ENCODE measurements at places on chromosomes 11 and 22. TPM values are rescaled to one million over a fixed set of nuclear protein-coding genes. Genes with fewer than 3 reads are reported as not detected.
A peak's percentile ranks its signal among the peaks of the same experiment; 100 is the strongest.

NEFH gene
- total RNA-seq: 0.12 TPM

MAPK11 gene
- total RNA-seq: 1.8 TPM

C11orf87 gene
- total RNA-seq: not detected

OR51T1 gene
- total RNA-seq: not detected

TTC38 gene
- 28.1 TPM for total RNA-seq

PKDREJ gene
- not detected for total RNA-seq

APLNR gene
- total RNA-seq: 6.9 TPM

RDX gene
- total RNA-seq: 47.6 TPM

WNT11 gene
- total RNA-seq: 9.3 TPM

GRCh38 chr11:9772218-9772617 lies 108.3 kb downstream of the SWAP70 start:
- no peak overlapping the region for H3K4me3 ChIP-seq
- DNase-seq: no peak
- no peaks in the 10 kb centered on the region for H3K27me3 ChIP-seq

DNA sequence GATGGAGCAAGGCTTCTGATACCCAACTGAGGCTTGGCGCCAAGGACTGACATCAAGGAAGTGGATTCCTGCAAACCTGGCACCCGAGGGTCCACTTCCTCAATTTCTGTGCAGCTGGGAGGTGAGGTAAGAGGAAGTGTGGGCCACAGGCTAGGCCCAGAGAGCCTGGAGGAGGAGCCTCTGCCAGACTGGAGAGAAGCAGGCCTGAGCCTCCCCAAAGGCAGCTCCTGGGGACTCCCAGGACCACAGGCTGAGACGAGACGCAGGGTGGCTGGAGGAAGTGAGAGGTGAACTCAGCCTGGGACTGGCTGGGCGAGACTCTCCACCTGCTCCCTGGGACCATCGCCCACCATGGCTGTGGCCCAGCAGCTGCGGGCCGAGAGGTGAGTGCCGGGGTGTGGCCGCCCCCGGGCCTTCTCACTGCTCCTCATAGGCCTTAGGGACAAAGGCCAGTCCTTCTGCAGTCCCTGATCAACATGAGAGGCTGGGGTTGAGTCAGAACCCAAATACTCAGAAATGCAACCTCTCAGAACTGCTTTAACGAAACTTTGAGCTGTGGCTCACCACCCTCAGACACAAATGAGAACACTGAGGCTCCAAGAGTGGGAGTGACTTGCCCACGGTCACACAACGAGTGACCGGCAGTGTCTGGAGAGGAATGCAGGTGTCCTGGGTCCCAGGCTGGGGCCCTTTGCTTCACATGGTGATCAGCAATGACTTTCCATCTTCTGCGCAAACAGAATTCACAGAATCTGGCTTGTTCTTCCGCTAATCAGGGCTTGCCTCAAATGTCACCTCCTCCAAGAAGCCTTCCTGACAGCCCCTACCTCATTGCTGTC lies at the start of gene NCF4:
NCF4 (plus strand) TSS at position 186 of the 839 bp plus-strand sequence; CDS start at position 352, 166 bp downstream.
- H3K4me3 ChIP-seq: peak within 1 kb of the TSS; percentile 8
- H3K27me3 ChIP-seq: no peaks in the 10 kb centered on the region
- H3K27ac ChIP-seq: peak within 1 kb of the TSS; percentile 5
- H3K36me3 ChIP-seq: no peaks in the 10 kb centered on the region
- no peak for DNase-seq

- peak overlapping the region; percentile 56 for H3K27ac ChIP-seq
- DNase-seq: no peak
- H3K4me3 ChIP-seq: no peak overlapping the region
Measured at GRCh38 chr22:19098157-19098556, 24.1 kb downstream of the DGCR2 start.

GRCh38 chr22:20090730-20091240 lies 10.7 kb downstream of the DGCR8 start:
- H3K27me3 ChIP-seq: no peaks in the 10 kb centered on the region
- no peak overlapping the region for H3K27ac ChIP-seq
- no peak overlapping the region for H3K4me3 ChIP-seq

DNA sequence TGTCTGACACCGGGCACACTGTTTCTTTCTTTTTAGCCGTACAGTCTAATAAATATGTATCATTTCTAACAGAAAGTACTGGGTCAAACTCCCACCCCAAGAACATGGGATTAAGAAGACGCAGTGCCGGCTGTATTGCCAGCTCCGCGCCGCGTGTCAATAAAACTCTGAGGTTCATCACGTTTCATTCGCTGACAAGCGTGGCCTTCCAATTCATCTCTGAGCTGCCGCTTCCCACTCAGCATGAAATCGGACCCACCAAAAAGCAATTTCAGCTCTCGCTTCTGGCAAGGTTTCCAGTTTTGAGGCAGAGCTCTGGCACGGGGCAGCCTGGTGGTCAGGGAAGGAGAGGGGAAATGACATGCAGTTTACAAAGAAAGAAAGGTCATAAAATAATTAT lies 819.8 kb downstream of the OPCML start:
- DNase-seq: no peak
- H3K27me3 ChIP-seq: no peaks in the 10 kb centered on the region

DNA sequence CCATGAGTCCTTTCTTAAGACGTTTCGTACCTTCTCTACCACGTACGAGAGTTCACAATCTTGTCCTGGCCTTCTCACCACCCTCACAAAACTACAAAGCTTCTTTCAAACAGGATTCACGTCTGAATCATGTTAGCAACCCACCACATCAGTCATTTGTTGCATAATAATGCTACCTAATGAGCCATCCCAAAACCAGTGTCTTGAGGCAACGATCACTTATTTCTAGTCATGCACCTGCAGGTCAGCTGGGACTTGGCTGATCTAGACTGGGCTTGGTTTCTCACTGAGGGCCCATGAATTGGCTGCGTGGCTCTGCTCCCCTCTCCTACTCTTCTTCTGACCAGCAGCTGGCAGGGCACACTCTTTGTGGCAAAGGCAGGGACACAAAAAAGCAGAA lies 28.3 kb downstream of the LARGE1 start:
- no peaks in the 10 kb centered on the region for H3K36me3 ChIP-seq
- H3K27ac ChIP-seq: no peak overlapping the region
- H3K4me3 ChIP-seq: no peak overlapping the region
- H3K27me3 ChIP-seq: no peaks in the 10 kb centered on the region
- DNase-seq: no peak

DNA sequence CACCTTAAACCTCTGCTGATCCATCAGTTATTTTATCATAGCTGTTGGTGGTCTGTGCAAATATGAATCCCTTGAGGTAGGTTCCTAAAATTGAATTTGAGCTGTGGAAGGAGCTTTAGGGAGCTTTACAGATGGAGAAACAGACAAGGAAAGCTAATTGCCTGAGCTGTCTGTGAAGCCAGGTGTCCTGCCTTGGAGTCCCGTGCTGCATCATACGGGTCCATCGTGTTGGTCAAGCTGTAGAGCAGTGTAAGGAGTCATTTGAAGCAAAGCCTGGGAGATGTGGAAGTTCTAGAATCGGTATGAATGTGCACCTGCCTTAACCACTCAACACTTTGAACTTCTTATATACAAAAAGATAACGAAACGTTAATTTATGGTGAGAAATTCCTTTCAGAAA lies 1.0 kb downstream of the POLA2 start:
- no peaks in the 10 kb centered on the region for H3K27me3 ChIP-seq
- no peak for DNase-seq
- H3K4me1 ChIP-seq: no peaks in the 10 kb centered on the region
- no peaks in the 10 kb centered on the region for H3K36me3 ChIP-seq

- peaks cover 26% of the 10 kb centered on the region for H3K4me1 ChIP-seq
- H3K27me3 ChIP-seq: no peaks in the 10 kb centered on the region
- H3K4me3 ChIP-seq: no peak within 1 kb of the TSS
- peak; percentile 61 for DNase-seq
- H3K36me3 ChIP-seq: no peaks in the 10 kb centered on the region
Measured at GRCh38 chr11:117290809-117291396, at the start of gene BACE1-AS. Gene BACE1-AS (plus strand): TSS chr11:117291346.

DNA sequence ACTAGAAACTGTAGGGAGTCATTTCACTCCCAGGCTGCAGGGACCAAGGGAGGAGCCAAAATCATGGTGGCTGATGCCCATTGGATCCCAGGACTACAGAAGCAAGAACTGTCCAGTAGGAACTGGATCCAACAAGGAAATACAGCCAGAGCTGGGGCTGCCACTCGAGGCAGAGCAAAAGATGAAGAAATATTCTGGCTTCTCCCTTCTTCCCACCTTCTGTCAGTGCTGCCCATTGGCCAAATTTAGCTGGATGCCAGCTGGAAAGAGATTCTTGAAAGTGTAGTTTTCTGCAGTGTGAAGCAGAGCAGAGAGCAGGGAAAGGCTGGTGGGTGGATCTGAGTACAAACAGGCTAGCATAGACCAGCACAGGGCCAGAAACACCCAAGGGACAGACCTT lies 45.6 kb downstream of the COMMD9 start:
- H3K27me3 ChIP-seq: no peaks in the 10 kb centered on the region
- no peak overlapping the region for H3K27ac ChIP-seq
- no peak overlapping the region for H3K4me3 ChIP-seq
- H3K36me3 ChIP-seq: no peaks in the 10 kb centered on the region
- no peaks in the 10 kb centered on the region for H3K4me1 ChIP-seq
- DNase-seq: no peak

- no peak for DNase-seq
- no peak overlapping the region for H3K27ac ChIP-seq
- no peaks in the 10 kb centered on the region for H3K36me3 ChIP-seq
Measured at GRCh38 chr11:1652026-1652425, 22.5 kb downstream of the KRTAP5-5 start.

GRCh38 chr11:93410441-93410840 lies 79.9 kb downstream of the DEUP1 start:
- no peaks in the 10 kb centered on the region for H3K27me3 ChIP-seq
- no peaks in the 10 kb centered on the region for H3K4me1 ChIP-seq
- no peak overlapping the region for H3K4me3 ChIP-seq
- no peaks in the 10 kb centered on the region for H3K36me3 ChIP-seq

GRCh38 chr11:118923721-118924587 lies 1.8 kb downstream of the BCL9L start:
- H3K36me3 ChIP-seq: no peaks in the 10 kb centered on the region
- H3K27me3 ChIP-seq: no peaks in the 10 kb centered on the region
- peak overlapping the region; percentile 46 for H3K4me3 ChIP-seq
- H3K4me1 ChIP-seq: peaks cover 31% of the 10 kb centered on the region
- peak overlapping the region; percentile 95 for H3K27ac ChIP-seq

DNA sequence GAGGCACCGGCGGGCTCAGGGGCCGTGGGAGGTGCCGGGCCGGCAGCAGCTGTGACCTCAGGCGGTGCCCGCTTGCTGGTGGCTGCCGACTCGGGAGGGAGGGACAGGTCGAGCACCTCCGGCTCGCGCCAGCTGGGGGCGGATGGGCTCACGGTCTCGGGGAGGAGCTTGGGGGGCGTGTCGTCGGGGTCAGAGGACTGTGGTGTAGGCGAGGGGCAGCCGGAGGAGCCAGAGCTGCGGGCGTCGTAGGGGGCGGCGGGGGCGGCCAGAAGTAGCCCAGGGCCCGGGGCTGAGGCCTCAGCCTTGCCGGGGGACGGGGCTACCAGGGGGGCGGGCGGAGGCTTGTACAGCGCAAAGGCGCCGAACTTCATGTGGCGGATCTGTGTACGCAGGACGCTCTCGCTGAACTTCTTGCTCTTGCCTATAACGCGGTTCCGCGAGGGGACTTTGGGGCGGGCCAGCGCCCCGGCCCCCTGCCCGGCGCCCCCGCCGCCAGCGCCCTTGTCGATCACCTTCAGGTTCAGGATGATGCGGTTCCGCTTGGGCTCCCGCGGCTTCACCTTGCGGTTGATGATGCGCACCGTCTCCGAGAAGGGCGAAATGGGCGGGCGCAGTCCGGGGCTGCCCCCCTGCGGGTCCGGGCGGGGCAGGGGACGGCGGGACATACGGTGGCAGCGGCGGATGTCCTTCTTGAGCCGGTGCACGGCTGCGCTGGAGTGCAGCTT lies 5.5 kb downstream of the CBX6 start:
- no peaks in the 10 kb centered on the region for H3K36me3 ChIP-seq
- H3K4me3 ChIP-seq: no peak overlapping the region
- no peak for DNase-seq
- H3K27me3 ChIP-seq: no peaks in the 10 kb centered on the region
- H3K27ac ChIP-seq: no peak overlapping the region

- H3K27ac ChIP-seq: no peak overlapping the region
- H3K27me3 ChIP-seq: no peaks in the 10 kb centered on the region
- DNase-seq: no peak
- H3K36me3 ChIP-seq: no peaks in the 10 kb centered on the region
Measured at GRCh38 chr22:37488337-37489135, 2.4 kb upstream of the MFNG start.
